ENCODE measurements at places on chromosomes 6 and 20. TPM values are rescaled to one million over a fixed set of nuclear protein-coding genes. Genes with fewer than 3 reads are reported as not detected.

The METTL24 gene
- total RNA-seq, result 0.16 TPM

The EFCAB8 gene
- total RNA-seq, result under 0.01 TPM

The NT5E gene
- total RNA-seq, result 331 TPM

The SENP6 gene
- 33.5 TPM for total RNA-seq

The PI16 gene
- 4.7 TPM for total RNA-seq

The TTLL9 gene
- total RNA-seq, result 0.16 TPM

The C6orf141 gene
- total RNA-seq, result 0.17 TPM

The NMBR gene
- total RNA-seq, result not detected

The HSPA1A gene
- 92.2 TPM for total RNA-seq

The MANEA gene
- 7.4 TPM for total RNA-seq

The MCHR2 gene
- not detected for total RNA-seq

The PCNA gene
- 132 TPM for total RNA-seq

The TRAPPC3L gene
- 0.09 TPM for total RNA-seq

The PACRG gene
- 0.16 TPM for total RNA-seq

The PLG gene
- total RNA-seq, result not detected

The DNPH1 gene
- 64.5 TPM for total RNA-seq

The SLC35F1 gene
- total RNA-seq, result under 0.01 TPM

The AIF1 gene
- total RNA-seq, result not detected

The GABRR1 gene
- total RNA-seq, result not detected

The CTSZ gene
- total RNA-seq, result 189 TPM

The RNF8 gene
- total RNA-seq, result 25.2 TPM

The ANKRD66 gene
- total RNA-seq, result not detected

The OR5V1 gene
- total RNA-seq, result not detected

The CFB gene
- total RNA-seq, result 56.8 TPM

The TNXB gene
- total RNA-seq, result 10.6 TPM

The XKR7 gene
- not detected for total RNA-seq

The SEMG1 gene
- not detected for total RNA-seq

The POLR3F gene
- total RNA-seq, result 14.3 TPM

The THEMIS gene
- total RNA-seq, result not detected

The MACROD2 gene
- 0.63 TPM for total RNA-seq

The SMLR1 gene
- not detected for total RNA-seq

The OXT gene
- total RNA-seq, result not detected

The FAM184A gene
- total RNA-seq, result under 0.01 TPM

The ZBP1 gene
- not detected for total RNA-seq

The MYH7B gene
- total RNA-seq, result 0.26 TPM

The GSS gene
- 63.2 TPM for total RNA-seq

The ALDH8A1 gene
- 0.09 TPM for total RNA-seq

The SLPI gene
- total RNA-seq, result 2.8 TPM

The TMEM63B gene
- total RNA-seq, result 17.5 TPM

The EYS gene
- total RNA-seq, result not detected

The HLA-DQA2 gene
- total RNA-seq, result not detected

The BYSL gene
- total RNA-seq, result 11.5 TPM

The OR2H1 gene
- not detected for total RNA-seq

The GHRH gene
- not detected for total RNA-seq

The MUCL3 gene
- total RNA-seq, result not detected

The KCNK16 gene
- total RNA-seq, result not detected

The EEF1A2 gene
- total RNA-seq, result 0.79 TPM

The ANKRD6 gene
- total RNA-seq, result 0.47 TPM

The TRIM31 gene
- total RNA-seq, result not detected

The ADGRF5 gene
- total RNA-seq, result under 0.01 TPM

The GCM1 gene
- total RNA-seq, result not detected

The FAM83B gene
- 0.16 TPM for total RNA-seq

The ZNF292 gene
- total RNA-seq, result 18.9 TPM

The HLA-G gene
- 0.16 TPM for total RNA-seq

The OR2W1 gene
- not detected for total RNA-seq

The SLA2 gene
- total RNA-seq, result not detected

The UST gene
- total RNA-seq, result 15.1 TPM

The RSPO4 gene
- not detected for total RNA-seq

The PSORS1C2 gene
- total RNA-seq, result not detected

The DSN1 gene
- total RNA-seq, result 5.8 TPM

Measured in bronchial smooth muscle cell (primary cell).